ENCODE measurements at places on chromosomes 1 and 21.

GRCh38 chr21:34770576-34770975, 101.8 kb downstream of the CLIC6 start:
- DNase-seq = no peak

- peak; percentile 50 for DNase-seq
Measured at GRCh38 chr1:201539561-201540431, 869 bp downstream of the NAV1 start.

GRCh38 chr1:43329995-43330751, 7.4 kb upstream of the MPL start:
- DNase-seq = peak; percentile 82

- no peak for DNase-seq
Measured at GRCh38 chr1:87218618-87219017, 110.1 kb upstream of the LMO4 start.

DNA sequence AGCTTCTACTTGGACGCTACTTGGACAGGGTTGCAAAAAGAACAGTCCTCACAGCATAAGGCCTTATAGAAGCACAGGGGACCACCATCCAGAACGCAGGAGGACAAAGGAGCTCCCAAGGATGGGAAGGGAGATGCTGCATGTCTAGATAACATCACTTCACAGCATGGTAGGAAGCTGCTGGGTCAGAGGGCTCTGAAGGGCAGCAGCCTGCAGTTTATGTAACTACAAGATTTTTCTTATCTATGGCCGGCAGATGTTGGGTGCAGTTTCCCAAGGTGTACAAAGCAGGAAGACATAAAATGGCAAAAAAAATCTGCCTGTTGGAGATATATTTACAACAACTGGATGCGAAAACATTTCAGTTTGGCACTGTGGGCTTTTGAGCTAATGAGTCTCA, 45.3 kb upstream of the SLC5A9 start:
- no peak for DNase-seq

- DNase-seq = no peak
Measured at GRCh38 chr1:222794656-222795474, 20.0 kb upstream of the DISP1 start.

DNA sequence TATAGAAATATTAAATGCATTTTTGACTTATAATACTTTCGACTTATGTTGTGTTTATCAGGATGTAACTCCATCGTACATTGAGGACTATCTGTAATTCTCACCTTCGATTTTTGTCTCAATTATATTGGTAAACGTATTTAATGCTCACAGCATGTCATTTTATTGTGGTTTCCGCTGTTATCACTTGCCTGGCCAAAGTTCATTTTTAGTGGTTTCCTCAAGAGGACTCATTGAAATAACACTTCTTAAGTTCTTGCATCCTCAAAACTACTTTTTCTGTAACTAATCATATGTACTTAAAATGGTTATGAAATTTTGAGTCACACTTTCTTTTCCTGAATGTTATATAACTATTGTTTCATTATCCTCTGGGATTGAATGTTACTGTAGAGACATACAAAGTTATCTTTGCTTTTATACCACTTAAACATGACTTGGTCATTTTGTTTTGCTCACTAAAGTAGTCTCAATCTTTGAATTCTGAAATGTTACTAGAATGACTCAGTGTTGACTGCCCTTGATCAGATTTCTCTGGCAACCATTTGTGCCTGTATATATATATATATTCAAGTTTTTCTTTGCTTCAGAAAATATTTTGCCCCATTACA, 289.6 kb upstream of the PROX1 start:
- no peak for DNase-seq

GRCh38 chr1:12196641-12197482, 30.1 kb downstream of the TNFRSF1B start:
- DNase-seq = no peak

DNA sequence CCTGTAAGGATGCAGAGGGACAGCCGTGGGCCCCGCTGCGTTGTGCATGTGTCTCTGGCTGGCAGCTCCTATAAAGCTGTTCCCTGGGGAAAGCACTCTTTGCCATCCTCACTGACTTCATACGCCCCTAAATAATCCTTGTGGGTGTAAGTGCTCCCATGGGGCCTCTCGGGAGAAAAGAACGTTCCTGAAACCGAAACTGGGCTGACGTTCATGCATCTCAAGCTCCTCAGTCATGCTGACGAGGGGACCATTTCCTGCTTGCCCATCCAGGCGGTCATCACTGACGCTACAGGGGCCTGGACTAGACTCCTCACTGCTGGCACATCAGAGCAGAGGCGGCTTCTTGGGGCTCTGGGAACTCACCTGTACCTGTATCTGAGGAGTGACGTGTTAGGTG, 73.1 kb upstream of the USP24 start:
- no peak for DNase-seq

- DNase-seq = no peak
Measured at GRCh38 chr1:232818040-232818439, 12.8 kb downstream of the MAP10 start.

- DNase-seq = no peak
Measured at GRCh38 chr1:1554550-1554925, 14.1 kb upstream of the TMEM240 start.

DNA sequence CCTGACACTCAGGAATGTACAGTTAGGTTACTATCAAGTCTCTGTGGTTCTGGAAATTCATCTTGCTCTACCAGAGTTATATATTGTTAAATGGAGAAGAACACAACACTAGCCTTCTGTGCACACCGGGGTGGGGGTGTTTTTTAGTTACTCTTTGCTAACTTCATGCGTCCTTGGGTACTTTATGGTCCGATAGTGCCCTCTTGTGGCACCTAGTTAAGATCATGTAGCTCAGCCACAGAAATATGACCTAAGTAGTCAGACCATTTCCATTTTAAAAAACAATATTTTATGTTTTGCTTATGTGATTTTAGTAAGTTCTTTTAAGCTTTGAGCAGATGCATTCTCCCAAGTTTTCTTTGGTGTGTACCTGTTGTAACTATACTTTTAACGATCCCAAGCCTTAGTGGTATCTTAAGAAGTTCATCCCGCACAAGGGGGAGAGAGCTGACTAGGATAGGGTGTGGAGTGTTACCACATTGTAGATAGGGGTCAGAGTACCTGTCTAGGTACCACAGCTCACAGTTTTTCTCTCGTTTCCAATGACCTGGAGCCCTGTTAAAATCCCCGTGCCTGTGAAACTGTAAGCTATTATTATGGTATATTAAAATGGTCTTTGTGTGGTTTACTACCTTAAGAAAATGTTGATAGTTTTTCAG, 20.6 kb upstream of the SH3D21 start:
- peak; percentile 92 for DNase-seq

- DNase-seq = peak; percentile 73
Measured at GRCh38 chr1:93304716-93305138, 41.0 kb upstream of the DR1 start.

- DNase-seq = no peak
Measured at GRCh38 chr1:207842506-207842905, 68.4 kb downstream of the CD34 start.

DNA sequence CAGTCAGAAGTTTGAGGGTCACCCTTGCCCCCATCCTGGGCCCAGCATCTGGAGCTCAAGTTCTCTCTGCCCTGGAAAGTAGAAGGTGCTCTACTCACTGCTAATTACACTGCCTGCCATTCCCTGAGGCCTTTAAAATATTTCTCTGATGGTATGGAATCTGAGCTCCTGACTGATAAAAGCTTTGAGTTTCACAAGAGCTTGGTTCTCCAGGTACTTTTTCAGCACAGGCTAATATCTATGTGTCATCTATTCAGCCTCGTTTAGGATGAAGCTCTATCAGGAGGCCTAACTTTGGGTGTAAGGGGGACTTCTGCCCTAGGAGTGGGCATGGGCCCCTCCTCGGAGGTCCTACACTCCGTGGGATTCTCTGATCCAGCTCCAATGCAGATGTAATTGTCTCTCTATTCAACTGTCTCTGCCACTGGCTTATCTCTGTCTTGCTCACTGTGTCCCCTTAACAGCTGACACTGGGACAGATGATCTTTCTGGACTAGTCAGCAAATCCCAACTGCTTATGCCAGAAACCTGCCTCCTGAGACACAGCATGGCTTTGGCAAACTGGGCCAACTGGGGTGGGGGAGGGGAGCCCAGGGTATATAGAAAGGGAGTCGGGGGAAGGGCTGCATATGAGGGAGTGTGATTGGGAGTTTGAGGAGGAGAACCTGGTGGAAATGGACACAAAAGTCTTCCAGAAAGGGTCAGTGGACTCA, 104.2 kb upstream of the GADD45A start:
- DNase-seq = no peak

DNA sequence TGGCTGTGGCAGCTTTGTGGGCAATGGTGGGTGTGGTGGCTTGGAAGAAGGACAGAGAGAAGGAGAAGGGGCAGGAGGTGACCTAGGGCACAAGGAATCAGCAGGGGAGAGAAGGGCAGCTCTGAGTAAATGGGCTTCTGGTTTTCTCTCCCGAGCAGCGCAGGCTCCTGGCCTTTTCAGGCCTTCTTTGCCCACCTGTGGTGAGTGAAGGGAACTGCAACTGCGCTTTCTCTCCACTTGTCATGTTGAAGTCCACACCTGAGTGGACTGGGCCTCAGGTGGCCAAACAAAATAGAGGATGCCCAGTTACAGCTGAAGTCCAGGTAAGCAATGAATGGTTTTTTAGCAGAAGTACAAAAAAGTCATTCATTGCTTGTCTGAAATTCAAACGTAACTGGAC, 29.4 kb upstream of the KCNA10 start:
- DNase-seq = peak; percentile 43

GRCh38 chr1:57163325-57163724, 197.5 kb upstream of the C8B start:
- no peak for DNase-seq

GRCh38 chr1:111856411-111857185, 100.9 kb downstream of the DDX20 start:
- DNase-seq = no peak

DNA sequence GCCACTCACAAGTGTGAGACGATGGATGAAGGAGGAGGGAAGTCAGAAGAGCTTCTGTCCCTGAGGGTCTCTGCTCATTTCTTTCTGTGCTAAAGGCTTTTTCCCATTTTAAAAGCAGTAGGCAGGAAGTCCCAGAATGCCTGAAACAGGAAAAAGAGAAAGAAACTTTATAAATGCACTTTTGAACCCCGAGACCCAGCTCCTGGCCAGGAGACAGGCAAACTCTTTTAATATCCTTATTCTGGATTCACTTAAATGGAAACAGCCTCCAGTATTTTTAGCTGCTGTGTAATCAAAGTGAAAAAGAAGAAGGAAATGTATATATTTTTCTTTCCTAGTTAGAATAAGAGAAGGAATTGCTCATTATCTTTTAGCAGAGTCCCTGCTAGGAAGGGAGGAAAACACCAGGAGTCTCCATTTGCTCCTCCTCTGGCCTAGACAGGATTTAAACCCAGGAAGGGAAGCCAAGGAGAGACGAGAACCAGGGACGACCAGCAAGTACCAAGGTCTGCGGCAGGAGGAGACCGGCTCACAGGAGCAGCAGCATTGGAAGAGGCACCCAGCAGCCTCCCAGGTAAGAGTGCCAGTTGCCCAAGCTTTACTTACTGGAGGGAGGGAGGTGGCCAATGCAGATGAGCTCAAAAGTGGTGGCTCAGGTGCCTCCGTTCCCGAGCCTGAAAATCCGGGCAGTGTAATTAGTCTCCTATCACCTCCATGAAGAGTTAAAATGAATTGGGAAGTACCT, at the start of gene TNN:
TSS of gene TNN (plus strand) at position 472 of the 745 bp plus-strand sequence. CDS start 9,586 bp downstream, outside the sequence.
- DNase-seq = no peak

- no peak for DNase-seq
Measured at GRCh38 chr1:109539676-109540075, at the start of gene GPR61. GPR61 (plus strand) TSS chr1:109539872; CDS start chr1:109543023, 3,151 bp downstream.

DNA sequence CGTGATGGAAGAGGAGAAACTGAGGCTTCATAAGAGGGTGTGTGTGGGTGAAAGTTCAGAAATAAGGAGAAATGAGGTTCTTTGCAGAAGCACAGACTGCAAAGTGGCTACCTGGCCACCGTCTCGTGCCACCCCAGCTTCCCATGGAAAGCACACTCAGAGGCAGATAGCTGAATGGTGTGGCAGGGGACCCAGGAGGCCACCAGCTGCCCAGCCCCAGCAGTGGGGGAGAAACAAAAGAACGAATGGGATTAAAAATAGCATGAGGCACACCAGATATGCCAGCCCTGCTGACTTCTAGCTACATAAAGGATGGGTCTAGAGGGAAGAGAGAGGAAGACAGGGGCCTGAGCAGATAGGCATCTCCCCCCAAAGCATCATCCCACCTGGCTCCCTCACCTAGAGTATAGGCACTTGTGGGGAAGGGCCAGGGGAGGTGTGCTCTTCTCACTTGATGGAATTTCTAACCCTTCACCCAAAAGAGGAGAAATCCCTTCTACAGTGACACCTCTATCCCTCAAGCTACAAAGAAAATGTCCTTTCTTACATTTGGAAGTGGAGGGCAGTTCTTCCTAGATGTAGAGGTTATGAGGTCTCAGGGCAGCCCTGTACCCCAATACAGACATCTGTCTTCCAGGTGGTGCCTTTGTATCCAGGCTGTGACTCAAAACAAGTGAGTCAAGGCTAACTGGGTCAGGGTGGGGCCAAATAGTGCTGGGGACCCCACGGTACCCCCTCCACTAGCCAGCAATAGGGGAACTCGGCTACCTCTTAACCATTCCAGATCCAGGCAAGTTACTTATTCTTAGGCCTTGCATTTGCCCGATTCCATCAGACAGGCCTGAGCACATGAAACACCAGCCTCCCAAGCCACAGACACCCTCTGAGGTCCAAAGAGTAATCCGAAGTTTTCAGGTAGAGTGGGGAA, 3.5 kb downstream of the HDGF start:
- peak; percentile 37 for DNase-seq

- DNase-seq = no peak
Measured at GRCh38 chr1:206453111-206453510, 17.2 kb upstream of the IKBKE start.

DNA sequence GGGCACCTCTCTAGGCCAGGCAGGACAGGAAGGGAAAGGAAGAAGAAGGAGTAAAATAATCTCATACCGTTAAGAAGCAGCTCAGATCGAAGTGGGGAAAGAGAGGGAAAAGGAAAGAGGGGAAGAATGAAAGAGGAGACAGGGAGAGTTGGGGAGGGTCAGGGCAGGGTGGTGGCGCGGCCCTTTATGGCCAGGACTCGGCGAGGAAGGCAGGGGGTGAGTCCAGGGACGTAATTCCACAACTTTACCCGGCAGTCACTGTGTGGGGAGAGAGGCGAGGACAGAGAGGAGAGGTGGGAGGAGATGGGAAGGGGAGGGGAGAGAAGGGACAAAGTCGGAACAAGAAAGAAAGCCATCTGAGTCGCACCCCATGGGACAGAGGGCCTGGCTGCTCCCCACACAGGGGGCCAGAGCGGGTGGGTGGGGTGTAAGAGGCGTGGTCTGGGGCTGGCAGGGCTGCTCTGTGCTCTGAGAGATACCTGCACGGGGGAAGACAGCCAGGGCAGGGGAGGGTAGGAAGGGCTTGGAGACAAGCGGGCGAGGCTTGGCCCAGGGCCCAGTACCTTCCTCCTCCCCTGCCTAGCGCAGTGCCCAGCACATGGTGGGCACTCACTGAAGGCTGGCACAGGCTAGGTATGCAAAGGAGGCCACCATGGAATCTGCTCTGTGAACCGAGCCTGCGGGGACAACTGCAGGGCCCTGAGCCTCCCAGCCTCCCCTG, 49.4 kb downstream of the KIF21B start:
- DNase-seq = no peak

GRCh38 chr1:229226796-229227195, 44.1 kb upstream of the RAB4A start:
- DNase-seq = no peak

GRCh38 chr21:36915696-36916245, 50.7 kb downstream of the HLCS start:
- DNase-seq = no peak

GRCh38 chr21:42187976-42188653, 30.8 kb upstream of the ABCG1 start:
- DNase-seq = peak; percentile 38

Measured in iris pigment epithelial cell (primary cell).